Activated CD4-positive, alpha-beta T cell treated with anti-CD3 and anti-CD28 coated beads, Interleukin-2, amount 50 U/mL, for 1 hour (primary cell): ENCODE measurements at places on chromosomes 16 and 17.

DNA sequence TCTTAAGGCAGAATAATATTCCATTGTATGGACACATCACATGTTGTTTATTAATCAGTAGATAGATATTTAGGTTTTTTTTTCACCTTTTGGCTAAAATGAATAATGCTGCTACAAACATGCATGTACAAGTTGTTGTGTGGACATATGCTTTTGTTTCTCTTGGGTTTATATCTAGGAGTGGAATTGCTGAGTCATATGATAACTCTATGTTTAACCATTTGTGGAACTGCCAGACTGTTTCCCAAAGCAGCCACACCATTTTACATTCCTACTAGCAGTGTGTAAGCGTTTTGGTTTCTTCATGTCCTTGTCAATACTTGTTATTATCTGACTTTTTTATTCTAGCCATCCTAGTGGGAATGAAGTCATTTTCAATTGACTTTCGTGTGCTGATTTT, 21.3 kb downstream of the CYLD start:
- DNase-seq, result no peak

GRCh38 chr16:69935278-69935711, 15.8 kb upstream of the CLEC18A start:
- DNase-seq, result no peak

GRCh38 chr17:68456339-68457167, 743 bp downstream of the WIPI1 start:
- DNase-seq, result no peak

DNA sequence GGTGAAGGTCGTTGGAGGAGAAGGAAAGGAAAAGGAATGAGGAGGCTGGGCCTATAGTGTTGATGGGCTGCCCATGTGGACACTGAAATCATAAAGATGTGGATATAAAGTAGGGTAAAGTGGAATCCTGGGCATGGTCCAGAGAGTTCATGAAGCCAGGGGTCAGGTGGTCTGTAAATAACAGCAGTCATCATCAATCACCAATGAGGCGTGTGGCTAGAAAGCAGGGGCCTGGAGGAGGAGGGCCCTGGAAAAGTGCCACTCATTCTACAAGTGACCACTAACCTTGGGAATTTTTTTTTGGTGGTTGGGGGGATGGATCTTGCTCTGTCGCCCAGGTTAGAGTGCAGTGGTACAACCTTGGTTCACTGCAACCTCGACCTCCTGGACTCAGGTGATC, 115.3 kb upstream of the NOL11 start:
- no peak for DNase-seq

- DNase-seq, result no peak
Measured at GRCh38 chr17:1095090-1095852, 84.5 kb downstream of the ABR start.

DNA sequence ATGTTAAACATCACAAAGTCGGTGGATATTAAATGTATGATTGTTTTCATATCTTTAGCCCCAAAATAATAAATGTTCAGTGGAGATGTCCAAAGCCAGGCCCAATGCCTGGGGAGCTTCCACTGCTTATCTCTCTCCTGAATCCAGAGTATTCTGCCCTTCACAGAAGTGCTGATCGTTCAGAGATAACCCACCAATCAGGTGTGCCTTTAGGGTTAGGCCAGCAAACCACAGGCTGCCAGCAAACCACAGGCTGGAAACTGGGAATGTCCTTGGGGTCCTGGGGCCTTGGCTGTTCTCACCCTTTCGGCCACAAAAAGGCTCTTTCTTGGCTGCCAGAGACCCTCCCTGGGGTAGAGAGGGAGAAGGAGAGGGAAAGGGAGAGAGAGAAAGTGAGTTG, 33.9 kb downstream of the NXN start:
- DNase-seq, result no peak

DNA sequence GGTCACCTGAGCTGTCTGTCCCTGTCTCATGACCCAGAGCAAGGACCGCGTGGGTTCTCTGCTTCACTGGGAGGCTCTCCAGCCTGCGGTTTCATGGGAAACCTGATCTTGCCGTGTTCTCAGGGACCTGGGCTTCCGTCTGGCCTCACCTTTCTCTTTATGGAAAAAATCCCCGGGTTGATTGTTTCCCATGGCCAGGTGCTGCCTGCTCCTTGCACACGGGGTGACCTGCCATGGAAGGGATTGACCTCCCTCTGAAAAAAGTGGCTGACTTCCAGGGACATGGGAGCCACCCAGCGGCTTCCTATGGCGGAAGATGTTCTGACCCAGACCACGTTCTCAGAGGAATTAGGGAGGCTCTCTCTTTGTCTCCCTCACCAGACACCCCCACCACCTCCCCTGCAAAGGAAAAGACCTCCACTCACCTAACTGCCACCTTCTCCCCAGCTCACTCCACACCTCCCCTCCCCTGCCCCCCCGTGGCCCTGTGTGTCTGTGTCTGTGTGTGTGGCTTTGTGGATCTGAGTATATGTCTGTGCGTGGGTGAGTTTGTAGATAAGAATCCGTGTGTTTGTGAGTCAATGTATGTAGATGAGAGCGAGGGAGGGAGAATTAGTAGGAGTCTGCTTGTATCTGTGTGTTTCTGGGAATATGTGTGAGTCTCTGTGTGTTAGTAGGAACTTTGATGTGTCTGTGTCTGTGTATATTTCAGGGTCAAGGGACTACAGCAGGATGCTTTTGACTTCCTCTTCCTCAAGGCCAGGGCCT, 154.6 kb downstream of the NTN1 start:
- DNase-seq, result no peak

GRCh38 chr17:66326476-66327047, 24.1 kb downstream of the PRKCA start:
- no peak for DNase-seq

GRCh38 chr16:62445909-62446308, 409.7 kb upstream of the CDH8 start:
- no peak for DNase-seq

DNA sequence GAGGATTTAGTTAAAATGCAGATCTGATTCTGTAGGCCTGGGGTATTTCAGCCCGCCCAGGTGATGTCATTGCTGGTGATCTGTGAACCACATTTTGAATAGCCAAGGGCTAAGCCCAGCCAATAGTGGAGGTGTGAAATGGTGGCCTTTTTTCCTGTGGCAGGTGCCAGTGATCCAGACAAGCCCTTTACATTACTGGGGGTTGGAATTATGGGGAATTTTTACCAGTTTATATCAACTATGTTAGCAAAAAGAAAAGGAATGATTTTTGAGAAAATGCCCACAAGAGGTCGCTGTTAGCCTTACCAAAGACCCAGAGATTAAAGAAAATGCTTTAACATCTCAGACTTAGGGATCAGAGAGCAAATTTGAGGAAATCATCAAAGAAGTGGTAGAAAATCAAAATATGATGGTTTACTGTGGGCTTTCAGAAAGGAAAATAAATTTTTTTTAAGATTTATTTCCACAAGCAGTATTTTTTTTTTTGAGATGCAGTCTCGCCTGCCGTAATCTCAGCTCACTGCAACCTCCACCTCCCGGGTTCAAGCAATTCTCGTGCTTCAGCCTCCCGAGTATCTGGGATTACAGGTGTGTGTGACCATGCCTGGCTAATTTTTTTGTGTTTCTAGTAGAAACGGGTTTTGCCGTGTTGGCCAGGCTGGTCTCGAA, 3.9 kb downstream of the VPS35L start:
- no peak for DNase-seq
